CD8-positive, alpha-beta memory T cell (primary cell): ENCODE measurements at places on chromosomes 4 and X.

DNA sequence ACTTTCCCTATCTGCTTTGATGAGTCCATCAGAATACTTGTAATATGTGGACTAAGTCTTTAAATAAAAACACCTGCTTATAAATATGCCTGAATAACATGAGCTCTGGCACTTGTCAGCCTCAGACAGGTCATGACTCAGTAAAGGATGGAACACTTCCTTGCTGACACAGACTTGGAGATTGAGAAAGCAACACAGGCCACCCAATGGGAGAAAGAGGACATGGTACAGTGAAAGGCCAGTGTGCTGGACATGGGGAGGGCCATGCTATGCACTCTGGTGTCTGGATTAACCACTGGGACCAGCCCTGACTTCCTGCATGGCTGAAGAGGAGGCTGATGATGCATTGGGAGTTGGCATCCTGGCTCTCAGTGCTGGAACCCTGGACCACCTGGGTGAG, 149.5 kb downstream of the DHRSX start:
- DNase-seq, result no peak

DNA sequence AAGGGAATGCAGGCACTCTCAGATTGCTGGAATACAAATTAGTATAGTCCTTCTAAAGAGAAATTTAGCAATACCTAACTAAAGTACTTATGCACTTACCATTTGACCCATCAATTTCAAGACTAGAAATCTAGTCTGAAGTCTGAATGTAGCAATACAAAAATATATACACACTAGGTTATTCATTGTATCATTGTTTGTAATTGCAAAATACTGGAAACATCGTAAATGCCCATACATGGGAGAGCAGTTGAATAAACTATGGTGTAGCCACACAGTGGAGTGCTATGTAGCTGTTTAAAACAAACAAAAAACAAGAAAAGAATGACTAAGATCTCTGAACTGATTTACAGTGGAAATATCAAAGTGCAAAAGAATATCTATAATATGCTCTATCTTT, 346.4 kb downstream of the ZNF674 start:
- no peak for DNase-seq

GRCh38 chrX:17527922-17528321, 152.9 kb downstream of the NHS start:
- DNase-seq, result no peak

- no peak for DNase-seq
These were observed 78.5 kb downstream of the MID1IP1 start for GRCh38 chrX:38879631-38880220.

DNA sequence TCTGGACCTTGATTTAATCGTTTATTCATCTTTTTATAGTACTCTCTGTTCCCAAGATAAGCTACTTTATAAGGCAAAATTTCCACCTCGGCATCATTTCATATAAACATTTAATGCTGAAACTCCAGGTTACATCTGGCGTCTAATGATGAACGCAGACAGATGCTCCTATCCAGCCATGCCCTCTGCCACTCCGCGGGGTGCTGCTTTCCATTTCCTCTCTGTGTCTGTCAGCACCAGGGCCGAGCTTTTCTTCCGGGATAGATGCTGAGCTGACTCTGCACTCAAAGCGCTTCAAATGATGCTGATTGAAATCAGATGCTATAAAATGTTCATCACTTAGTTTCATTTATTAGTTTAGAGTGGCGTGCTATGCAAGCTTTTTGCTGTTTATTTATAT, 80.5 kb upstream of the HELT start:
- no peak for DNase-seq

- no peak for DNase-seq
These were observed 73.1 kb downstream of the MTHFD2L start for GRCh38 chr4:74230902-74231499.

- no peak for DNase-seq
These were observed 421.2 kb downstream of the TRAM1L1 start for GRCh38 chr4:116664198-116664597.

DNA sequence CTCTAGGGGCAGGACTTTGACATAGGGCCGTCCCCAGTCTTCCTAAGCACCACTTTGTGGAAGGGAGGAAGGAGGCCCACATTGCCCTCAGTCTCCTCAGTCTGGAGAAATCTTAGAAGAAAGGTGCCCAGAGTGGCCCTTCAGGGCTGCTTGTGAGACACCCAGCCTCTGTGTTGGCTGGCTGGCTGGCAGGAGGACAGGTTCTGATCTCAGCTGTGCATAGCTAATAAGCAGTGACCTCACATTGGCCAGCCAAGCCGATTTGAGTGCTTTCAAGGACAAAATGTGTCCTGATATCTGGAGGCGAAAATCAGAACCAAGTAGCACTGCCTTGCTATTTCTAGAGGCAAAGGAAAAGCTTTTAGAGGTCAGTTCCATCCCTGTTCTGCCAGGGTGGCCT, 211.5 kb downstream of the BCOR start:
- no peak for DNase-seq

DNA sequence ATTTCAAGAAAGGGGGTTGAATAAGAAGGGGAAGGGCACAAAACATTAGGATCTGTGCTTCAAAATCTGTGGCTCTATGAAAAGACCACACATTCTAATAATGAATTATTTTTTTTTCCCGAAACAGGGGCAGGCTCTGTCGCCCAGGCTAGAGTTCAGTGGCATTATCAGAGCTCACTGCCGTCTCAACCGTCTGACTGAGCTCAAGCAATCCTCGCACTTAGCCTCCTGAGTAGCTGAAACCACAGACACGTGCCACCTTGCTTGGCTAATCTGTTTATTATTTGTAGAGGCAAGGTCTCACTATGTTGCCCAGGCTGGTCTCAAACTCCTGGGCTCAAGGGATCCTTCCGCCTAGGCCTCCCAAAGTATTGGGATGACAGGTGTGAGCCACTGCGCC, 33.4 kb downstream of the ACSL1 start:
- DNase-seq, result no peak

- no peak for DNase-seq
These were observed 109.6 kb downstream of the PACRGL start for GRCh38 chr4:20809812-20810211.
